ENCODE measurements at places on chromosomes 3 and 15.

GRCh38 chr3:42066516-42067181 lies 24.5 kb upstream of the TRAK1 start:
- no peak for DNase-seq

GRCh38 chr3:48432411-48433371 lies 2.8 kb upstream of the PLXNB1 start:
- DNase-seq, result no peak

DNA sequence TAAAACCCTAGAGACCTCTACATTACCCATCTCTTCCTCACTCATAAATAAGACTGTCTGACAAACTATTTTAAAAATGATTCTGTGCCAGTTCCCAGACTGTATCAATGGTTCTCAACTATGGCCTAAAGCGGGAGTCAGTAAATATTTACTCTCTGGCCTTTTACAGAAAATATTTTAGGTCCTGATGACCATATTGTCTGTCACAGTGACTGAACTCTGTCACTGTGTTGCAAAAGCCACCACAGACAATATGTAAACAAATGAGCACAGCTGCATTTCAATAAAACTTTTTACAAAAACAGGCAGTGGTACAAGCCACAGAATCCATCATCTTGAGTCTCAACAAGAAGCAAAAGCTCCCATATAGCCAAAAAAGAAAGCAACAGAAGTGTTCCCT lies 45.4 kb downstream of the PLOD2 start:
- no peak for DNase-seq

GRCh38 chr3:51224283-51224682 lies 160.8 kb upstream of the MANF start:
- no peak for DNase-seq

- DNase-seq, result no peak
Measured at GRCh38 chr15:75817138-75817935, 25.9 kb upstream of the UBE2Q2 start.

GRCh38 chr3:23711916-23712494 lies 93.8 kb upstream of the UBE2E1 start:
- DNase-seq, result no peak

DNA sequence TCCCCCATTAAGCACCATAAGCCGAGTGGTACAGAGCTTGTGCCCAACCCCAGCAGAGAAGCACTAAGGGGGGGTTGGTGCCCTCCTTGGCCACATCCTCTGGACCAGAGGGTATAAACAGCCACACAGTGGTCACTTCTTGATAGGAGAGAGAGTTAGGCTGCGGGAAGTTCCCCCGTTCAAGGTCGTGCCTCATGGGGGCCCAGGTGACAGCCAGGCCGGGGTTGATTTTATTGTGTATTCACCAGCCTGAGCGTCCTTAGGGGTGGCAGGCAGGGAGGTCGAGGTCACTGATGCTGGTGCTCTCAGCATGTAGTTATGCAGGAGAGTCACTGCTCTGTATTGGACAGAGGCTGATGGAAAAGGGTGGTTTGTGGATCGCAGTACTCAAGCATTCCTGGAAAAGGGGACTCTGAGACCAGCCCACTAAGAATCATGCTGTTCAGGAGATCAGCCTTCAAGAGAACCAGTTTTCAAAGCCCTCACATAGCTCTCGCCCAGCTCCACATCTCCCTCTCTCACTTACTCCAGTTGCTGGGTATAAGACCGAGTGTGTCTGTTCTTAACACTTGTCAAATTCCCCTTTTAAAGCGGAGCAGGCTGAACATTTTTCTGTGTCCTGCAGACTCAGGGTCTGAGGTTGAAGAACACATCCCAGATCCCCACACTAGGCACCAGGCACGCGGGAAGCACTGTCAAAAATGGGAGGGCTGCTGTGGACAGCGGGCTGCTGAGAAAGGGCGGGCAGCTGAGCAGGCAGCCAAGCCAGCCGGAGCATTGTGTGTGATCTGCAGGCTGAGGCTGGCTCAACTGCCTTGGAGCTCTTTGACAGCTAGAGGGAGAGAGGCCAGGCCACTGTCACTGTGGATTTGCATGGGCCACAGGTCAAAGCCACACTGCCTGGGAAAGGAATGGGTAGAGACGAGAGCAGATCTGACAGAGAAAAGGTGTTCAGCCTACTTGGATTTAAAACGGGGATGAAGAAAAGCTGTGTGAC lies 279.3 kb upstream of the LRRFIP2 start:
- DNase-seq, result no peak

DNA sequence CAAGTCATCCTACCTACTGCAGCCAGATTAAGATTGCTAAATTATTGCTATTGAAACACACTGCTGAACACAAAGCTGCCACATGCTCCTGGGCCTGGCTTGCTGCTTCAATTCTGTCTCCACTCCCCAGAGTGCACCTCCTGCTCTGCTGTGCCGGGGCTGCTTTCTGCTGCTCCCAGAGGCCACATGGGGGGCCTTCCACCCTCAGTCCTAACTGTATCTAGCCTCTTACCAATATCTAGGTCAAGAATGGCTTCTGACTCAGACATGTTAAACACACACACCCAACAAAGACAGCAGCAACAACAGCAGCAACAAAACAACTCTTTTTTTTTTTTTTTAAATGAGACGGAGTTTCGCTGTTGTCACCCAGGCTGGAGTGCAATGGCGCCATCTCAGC lies 33.0 kb downstream of the MYZAP start:
- DNase-seq, result no peak

GRCh38 chr3:11088831-11089230 lies 65.5 kb upstream of the HRH1 start:
- no peak for DNase-seq

DNA sequence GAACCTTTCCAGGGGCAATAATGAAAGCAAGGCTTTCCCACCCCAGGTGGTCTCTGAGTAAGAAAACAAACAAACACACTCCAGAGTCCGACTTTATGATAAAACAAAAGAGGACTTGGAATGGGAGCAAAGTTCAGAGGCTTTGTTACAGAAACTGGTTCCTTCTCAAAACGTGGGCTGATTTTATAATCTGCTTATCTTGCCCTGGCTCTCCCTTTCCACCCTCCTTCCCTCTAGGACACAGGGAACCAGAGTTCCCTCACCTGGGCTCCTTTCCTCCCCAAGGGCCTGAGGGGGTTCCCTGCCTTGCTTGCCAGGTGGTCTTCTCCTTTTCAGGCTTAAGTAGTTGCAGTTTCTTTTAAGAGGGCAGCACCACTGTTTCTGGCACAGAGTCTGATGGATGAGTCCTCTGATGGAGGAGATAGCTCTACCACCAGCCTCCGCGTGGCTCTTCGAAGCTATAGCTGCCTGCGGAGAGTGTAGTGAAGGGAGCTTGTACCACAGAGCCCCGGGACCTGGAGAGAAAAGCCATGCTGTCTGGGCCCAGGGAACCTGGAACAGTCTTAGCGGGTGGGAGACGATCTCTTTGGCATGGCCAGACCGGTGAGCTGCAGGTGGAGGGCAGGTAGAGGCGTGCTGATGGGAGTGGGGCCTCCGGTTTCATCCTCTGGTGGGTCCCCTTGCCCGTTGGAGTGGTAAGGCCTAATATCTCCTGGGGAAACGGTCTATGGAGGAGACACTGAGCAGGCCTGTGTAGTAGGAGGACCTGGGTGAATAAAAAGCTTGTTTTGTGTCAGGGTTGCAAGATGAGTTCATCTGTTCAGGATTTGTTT lies 68.7 kb downstream of the SMAD6 start:
- DNase-seq, result no peak

- DNase-seq, result no peak
Measured at GRCh38 chr3:132399054-132399929, 18.0 kb upstream of the DNAJC13 start.

GRCh38 chr15:85583923-85584390 lies 203.6 kb downstream of the AKAP13 start:
- DNase-seq, result peak; percentile 10

GRCh38 chr3:8595695-8596115 lies 48.9 kb downstream of the SSUH2 start:
- no peak for DNase-seq

DNA sequence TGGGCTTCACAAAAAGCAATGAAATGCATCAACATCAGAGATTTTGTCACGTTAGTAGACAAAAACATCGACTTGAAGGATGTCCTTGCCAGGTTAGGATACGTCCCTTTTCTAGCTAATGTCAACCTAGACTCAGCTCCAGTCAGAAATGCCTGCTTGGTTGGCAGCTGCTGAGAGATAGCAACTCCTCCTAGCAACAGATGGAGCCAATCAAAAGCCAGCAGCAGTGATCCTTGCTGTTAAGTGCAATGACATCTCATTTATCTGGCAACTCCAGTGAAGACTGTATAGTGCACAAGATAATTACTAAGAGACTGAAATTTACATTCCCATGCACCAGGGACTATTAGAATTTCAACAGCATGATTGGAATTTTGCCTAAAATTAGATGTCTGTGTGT lies 424.1 kb downstream of the FGF12 start:
- DNase-seq, result no peak

DNA sequence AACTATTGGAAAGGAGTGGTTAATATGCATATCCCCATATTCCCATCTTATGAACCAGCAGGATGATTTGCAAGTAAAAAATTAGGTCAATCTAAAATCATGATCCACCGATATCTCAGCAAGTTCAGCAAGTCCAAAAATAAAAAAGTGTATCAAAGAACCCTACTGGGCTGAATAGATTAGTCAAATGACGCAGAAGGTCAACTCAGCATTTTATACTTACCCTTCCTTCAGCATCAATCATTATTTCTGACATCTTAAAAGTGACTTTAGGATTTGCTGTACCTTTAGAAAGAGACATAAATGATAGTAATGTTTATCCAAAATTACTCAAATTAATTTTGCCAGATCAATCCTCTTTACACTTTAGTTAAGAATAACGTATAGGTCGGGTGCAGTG lies 32.6 kb downstream of the DPP8 start:
- DNase-seq, result no peak

- DNase-seq, result no peak
Measured at GRCh38 chr15:40252438-40253166, 13.7 kb downstream of the PAK6 start.

DNA sequence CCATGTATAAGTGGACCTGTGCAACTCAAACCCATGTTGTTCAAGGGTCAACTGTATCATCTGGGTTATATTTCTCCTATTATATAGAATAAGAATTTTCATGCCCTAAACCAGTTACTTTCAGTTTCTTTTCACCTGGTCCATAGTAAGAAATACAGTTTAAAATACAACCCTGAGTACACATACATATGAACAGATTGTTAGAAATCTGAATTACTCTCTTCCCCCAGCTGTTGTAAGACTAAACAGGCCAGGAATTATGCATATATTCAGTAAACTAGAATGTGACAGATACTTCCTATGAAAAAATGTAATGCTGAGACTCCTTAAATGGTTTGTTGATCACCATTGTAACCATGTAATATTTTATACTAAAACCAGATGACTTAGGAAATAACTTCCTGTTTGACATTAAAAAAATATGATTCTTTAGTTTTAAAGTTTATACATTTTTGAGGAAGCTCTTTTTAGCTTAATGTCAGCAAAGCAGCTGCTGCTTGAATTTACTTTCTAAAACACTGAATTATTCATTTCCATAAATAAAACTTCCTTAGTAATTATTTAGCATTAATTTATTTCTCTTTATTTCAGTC lies 52.5 kb upstream of the ZCWPW2 start:
- no peak for DNase-seq

DNA sequence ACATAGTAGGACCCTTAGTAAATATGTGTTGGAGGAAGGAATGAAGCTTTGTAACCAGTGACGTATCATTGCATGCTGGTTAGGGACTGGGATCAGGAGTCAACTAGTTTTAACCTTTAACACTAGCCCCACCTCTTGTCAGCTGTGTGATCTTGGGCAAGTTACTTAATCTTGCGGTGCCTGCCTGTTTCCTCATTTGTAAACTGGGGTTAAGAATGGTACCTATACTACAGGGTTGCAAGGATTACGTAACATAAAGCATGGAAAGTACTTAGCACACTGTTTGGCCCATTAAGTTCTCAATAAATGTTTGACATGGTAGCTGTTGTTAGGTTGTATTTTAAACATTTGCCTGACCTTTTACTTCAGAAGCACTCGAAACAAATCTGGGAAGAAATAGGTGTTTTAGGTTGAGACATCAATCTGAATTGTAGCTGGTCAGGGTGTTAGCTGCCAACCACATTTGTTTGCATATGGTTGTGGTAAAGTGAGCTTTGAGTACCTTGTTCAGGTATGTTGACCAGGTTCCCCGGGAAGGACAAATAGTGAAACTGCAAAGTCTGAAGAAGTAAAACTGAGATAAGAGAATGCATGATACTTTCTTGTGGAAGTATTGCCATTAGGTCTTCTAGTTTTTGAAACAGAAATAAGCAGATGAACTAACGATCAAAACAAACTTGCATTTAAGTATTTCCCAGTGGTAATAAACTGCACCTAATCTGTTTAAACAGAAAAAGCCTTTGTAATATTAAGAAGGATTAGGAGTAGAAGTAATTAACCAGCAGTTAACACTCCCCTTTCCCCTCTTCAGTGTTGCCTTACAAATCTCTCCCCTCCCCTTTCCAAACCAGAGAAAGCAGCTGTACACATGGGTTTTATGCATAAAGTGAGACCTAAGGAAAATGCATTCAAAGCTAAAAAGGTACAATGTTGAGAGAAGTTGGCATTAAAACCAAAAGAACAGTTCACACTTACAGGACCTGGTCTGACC lies 25.8 kb upstream of the SCAANT1 start:
- DNase-seq, result no peak

GRCh38 chr3:119934249-119934648 lies 152.3 kb downstream of the NR1I2 start:
- no peak for DNase-seq

- DNase-seq, result no peak
Measured at GRCh38 chr3:48966367-48966766, 23.7 kb upstream of the P4HTM start.

DNA sequence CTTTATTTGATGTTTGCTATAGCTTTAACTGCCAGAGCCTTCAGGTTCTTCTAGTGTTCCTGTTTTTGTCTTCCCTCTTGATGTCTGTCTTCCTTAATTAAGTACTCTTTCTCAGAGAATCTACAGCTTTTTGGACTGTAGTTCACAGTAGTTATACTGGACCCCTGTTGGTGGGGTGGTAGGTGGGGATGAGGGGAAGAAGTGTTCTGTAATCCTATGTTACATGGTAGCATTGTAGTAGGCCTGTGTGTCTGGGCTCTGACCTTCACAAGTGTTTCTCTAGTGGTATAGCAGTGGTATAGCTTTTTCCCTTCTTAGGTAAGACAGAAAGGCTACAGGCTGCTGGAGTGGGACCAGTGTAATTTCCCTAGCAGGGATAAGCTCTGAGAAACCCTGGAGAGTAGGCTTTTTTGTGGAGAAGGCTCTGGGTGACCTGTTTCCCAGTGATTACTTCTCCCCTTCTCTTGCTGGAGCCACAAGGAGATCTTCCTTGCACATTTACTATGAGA lies 59.6 kb downstream of the CHRNA7 start:
- no peak for DNase-seq

- no peak for DNase-seq
Measured at GRCh38 chr3:98921957-98922356, 20.5 kb upstream of the DCBLD2 start.

GRCh38 chr3:45084361-45084760 lies 58.3 kb downstream of the CLEC3B start:
- DNase-seq, result no peak

GRCh38 chr3:190526787-190527762 lies 13.2 kb downstream of the IL1RAP start:
- no peak for DNase-seq
